DMS79 treated with DMSO at 0.1 percent for 48 hours (cell line): ENCODE measurements at places on chromosomes 2 and 18.

GRCh38 chr2:223621901-223622300, 19.7 kb upstream of the SCG2 start:
- DNase-seq, result no peak

DNA sequence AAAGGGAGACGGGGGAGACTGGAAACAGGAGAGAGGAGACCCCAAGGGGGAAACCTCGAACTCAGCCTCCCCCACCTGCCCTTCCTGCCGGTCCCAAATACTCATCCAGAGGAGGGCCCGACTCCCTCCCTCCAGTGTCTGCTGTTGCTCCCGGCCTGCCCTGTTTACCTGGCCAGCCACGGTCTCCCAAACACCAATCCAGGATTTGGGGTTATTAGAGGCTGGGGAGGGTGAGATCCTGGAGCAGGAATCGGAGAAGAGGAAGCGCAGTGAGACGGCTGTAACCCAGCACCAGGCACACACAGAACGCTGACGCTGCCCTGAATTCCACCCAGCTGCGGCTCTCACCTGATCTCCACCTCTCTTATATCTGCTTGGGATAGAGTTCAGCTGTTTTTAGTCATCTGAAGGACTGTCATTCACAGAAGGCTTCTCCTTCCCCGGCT, 213.0 kb downstream of the TNS1 start:
- no peak for DNase-seq

DNA sequence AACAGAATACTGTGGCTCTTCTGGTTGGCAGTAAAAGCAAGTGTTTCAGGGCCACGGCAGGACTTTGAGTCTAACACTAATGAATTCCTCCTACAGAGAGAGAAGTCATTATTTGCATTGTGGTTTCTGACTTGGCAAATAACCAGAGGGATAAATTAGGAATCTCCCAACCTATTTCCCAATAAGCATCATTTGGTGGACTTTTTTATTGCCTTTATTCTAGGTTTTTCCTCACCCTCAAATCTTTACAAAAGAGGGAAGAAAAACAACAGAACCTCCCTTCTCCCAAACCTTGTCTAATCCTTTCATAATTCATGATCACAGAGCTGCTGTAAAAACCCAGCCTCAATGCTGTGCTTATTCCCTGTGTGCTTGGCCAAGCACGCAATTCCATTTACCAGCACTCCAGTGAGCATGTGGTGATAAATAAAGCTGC, 179.7 kb downstream of the AGPS start:
- DNase-seq, result peak; percentile 91

- DNase-seq, result no peak
Observed at GRCh38 chr2:226703514-226703913, 96.1 kb downstream of the IRS1 start.
